GM23248 (cell line): ENCODE measurements at places on chromosomes 5 and 9.

DNA sequence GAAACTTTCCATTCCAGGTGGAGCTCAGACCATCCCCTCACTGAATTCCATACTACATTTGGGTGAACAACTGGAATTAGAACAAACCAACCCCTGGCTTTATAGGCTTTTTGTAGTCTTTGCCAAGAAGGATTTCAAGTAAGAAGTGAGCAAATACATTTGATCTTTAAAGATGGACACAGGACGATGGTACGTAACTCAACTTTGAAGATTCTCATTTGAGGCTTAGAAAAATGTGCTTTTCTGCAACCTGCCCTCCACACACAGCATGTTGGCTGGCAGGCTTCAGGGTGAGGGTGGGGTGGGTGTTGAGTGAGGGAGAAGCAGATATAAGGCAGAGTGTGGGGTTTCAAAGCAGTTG, 175.8 kb downstream of the DCP2 start:
- DNase-seq = no peak

- DNase-seq = no peak
Observed at GRCh38 chr9:17752021-17752420, 173.2 kb downstream of the SH3GL2 start.

DNA sequence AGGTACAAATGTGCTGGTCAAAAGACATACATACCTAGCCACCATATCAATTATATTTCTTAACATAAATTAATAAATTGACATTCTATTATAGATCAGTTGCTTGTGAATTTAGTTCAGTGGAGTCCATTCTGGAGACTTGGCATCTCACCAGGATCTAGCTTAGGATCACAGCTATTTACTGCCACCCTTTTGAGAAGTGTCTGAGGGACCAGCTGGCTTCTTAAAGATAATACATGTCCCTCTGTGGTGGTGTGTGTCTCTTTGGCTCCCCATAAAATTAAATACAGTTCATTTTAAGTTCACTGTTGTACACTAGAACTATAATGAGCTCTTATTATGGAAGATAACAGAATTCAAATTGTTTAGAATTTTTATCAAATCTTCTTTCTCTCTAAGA, 290.7 kb downstream of the PRELID2 start:
- no peak for DNase-seq

DNA sequence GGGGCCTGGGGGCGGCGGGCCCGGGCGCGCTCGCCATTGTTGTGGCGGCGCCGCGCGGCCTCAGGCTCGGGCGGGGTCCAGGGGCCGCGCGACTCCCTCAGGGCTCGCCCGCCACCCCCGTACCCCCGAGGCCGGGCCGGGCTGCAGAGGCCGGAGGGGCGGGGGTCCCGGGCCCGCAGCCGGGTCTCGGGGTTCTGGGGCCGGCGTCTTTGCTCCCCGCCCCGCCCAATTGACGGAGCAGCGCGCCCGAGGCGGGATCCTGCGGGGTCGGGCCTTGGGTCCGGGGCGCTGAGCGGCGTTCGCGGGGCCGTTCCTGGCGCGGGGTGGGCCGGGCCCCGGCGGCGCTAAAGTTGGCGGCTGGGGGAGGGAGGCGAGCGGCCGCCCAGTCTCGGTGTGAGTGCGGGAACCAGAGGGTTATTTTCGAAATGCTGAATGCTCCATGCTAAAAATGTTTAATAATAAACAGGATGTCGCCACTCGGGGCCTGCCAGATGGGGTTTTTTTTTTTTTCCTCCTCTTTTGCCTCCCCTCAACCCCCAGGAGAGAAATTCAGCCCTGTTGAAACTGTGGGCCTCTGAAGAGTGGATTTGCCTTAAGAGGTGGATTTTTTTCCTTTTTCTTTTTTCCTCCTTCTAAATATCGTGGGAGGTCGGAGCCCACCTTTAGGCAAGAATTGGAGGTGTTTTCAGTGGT, 724 bp downstream of the PRRC2B start:
- DNase-seq = peak; percentile 75

DNA sequence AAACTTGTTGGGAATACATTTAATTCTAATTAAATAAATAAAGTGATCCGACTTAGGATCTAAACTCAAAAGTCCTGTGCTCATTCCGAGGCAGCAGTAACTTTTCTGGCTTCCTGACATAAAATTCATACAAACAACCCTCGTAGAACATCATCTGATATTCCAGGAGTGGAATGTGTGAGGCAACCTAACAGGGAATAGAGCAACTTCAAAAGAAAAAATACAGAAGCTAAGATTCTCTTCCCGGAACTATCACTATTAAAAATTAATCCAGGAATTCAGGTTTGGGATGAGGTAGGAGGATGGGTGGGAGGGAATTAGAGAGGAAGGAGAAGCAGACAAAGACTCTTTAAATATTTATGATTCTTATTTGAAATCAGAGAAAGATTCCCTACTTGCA, 32.9 kb upstream of the TRIO start:
- DNase-seq = peak; percentile 51

DNA sequence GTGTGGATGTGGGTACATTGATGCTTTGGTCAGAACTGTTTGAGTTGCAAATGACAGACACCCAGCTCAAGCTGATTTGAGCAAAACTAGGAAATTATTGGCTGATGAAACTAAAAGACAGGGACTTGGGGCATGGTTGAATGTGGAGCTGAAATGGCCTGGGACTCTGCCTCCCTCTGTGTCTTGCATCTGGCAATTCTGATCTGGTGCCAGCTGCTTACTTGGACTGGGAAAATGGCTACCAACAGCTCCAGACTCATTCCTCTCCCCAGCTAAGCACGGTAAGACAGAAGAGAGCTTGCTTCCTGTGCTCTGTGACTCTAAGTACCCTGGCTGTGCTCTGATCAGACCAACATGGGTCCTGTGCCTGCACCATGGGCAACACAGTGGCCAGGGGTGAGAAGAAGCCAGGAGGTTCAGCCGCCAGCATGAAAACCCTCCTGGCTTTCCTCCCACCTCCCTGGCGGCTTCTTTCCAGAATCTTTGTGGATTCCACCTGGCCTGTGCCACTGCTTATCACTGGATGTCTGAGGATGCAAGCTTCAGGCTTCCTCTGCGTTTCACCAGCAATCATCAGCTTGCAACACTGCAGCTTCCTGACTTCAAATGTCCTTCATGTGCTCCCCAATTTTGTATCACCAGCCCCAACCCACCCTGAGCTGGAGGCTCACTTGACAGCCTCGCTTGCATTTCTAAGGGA, 44.1 kb downstream of the C5orf15 start:
- peak; percentile 13 for DNase-seq
